RWPE1 (cell line): ENCODE measurements at places on chromosomes 13 and 19.

DNA sequence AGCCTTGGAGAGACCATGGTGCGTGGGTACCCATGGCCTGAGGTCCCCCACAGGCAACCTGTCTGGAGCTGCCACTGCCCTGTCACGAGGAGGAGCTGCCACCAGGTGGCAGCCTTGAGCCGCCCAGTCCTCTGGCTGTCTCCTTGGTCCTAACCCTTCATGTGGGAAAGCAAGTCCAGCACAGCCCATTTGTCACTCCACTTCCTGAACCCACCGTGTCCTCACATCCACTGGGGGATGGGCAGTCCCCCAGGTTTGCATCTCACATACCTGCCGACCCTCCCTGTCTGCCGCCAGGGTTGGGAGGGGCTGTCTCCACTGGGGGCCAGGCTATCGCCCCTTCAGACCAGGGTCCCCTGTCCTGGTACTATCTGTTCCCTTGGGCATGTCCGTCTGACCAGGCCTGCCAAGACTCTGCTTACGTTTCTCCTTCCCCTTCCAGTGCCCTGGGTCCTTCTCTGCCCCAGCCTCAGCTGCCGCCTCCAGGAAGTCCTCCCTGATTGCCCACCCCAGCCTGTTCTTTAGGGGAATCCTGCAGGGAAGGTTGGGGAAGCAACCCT, 4.5 kb downstream of the FAM174C start:
- DNase-seq, result peak; percentile 71

GRCh38 chr19:7506385-7507328, 9.2 kb upstream of the ZNF358 start:
- DNase-seq, result peak; percentile 84

- no peak for DNase-seq
Observed at GRCh38 chr13:107324416-107325204, 756.7 kb upstream of the ARGLU1 start.

- no peak for DNase-seq
Observed at GRCh38 chr19:31144075-31144870, 205.0 kb downstream of the TSHZ3 start.

- DNase-seq, result no peak
Observed at GRCh38 chr19:33405553-33406461, 32.3 kb downstream of the CEBPG start.

GRCh38 chr13:98989469-98990235, 11.8 kb upstream of the DOCK9 start:
- DNase-seq, result no peak

DNA sequence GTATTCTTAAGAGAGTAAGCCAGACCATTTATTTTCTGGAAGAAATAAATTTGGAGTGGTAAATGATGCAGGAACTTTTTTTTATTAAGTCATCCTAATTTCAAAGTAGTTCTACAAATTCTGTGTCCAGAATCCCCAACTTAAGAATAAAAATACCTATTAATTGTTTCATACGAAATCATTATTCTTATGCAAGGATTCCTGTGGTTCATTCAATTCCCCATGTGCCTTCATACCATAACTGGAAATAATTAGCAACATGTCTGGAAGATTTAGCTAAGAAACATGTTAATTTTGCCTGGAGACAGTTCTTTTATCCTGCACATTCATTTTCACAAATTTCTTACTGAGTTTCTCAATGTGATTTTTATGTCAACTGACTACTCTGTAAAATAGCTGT, 408.6 kb downstream of the PCDH9 start:
- no peak for DNase-seq

DNA sequence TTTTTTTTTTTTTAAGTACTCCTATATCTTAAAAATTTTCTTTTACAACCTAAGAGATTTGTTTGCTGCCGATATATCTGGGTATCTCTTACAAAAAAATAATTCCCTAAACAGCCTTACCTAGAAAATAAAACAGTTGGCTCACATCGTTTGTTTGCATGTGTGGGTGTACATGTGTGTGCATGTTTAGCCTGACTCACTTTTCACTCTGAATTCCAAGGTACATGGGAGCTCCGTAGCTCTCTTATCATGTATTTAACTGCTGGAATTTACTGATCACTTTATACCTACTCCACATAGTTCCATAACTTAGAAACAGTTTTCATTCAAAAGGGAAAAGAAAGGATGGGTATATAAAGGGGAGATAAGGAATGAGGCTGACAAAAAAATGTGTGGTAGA, 616.5 kb downstream of the GPC6 start:
- DNase-seq, result peak; percentile 2

- no peak for DNase-seq
Observed at GRCh38 chr13:76470991-76471390, 415.2 kb downstream of the KCTD12 start.

- no peak for DNase-seq
Observed at GRCh38 chr13:27193496-27193895, 21.9 kb upstream of the USP12 start.

DNA sequence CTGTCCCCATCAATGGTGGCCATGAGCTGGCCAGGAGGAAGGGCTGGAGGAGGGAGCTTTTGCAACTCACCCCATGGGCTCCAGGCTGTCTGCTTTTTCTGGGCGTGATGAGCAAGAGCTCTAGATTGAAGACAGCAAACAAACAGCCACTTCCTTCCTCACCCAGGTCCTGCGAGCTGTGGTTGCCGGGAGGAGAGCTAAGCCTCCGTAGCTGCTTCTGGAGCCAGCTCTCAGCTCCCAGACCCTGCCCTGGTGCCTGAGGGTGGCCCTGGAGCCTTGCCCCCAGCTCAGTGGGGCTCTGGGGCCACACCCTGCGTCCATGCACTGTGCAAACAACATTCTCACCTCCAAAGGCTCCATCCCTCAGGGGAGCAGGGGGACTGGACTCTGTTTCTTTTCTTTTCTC, 6.2 kb downstream of the MYO1F start:
- DNase-seq, result no peak

- peak; percentile 75 for DNase-seq
Observed at GRCh38 chr19:51688671-51689571, 4.2 kb upstream of the SPACA6 start.

DNA sequence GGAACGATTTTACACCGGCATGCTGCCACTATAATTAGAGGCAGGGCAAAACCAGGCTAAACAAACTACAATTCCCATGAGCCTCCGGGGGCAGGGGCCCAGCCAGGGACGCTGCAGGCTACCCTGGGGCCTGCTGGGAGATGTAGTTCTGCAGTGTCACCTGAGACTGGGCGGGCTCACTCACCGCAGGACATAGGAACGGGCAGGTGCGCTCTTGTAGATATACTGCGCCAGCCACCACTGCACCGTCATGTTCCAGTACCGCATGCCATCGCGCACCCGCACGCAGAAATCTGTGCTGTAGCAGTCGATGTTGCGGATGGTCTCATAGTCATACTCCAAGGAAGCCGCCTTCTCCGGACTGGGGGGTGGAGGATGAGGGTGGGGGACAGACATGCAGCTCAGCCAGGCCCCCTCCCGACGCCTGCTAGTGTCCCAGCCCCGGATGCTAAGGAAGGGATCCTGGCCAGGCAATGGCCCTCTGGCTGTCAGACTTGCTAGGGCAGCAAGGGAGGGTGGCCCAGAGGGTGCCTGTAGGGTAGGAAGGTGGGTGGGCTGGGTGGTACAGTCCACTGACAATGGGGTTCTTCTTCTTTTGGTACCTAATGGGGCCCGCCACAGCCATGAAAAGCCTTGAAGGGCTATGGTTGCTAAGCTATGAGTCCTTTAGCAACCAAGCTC, 5.8 kb upstream of the TMC4 start:
- DNase-seq, result no peak

GRCh38 chr19:13974073-13974472, 21.8 kb downstream of the DCAF15 start:
- DNase-seq, result peak; percentile 96

DNA sequence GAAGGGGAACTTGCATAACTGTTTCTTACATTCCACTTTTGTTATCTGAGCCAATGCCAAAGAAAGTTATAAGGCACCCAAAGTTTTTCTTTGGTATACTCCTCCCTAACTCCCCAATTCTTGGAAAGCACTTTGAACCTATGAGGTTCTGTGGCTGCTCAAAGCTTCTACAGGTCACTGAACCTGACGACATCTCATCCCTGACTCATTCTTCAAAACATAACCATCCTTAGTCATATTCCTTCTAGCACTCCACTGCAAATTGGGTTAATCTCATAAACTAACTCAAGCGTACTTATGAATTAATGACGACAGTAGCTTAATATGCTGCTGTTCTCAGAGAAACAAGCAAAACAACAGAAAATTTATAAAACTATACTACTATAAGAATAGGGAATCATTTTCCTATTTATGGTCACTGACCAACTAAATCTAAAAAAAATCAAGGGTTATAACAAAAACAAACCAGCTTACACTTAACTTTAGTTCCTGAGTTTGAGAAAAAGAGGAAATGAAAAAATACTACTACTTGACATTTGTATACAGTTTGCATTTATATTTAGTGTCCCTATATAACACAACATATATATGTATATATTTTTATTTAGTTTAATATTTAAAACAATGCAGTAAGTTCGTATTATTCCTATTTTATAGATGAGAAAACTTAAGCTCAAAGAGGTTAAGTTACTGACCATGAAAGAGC, 69.1 kb downstream of the CAB39L start:
- DNase-seq, result peak; percentile 59

GRCh38 chr19:341386-342127, 3.0 kb downstream of the MIER2 start:
- DNase-seq, result no peak

GRCh38 chr13:51844862-51845573, at the start of gene TMEM272:
TSS of gene TMEM272 (minus strand) at chr13:51845177. CDS start at chr13:51838530, 6,647 bp downstream.
- peak; percentile 62 for DNase-seq

GRCh38 chr13:27770809-27771208, 21.5 kb upstream of the GSX1 start:
- DNase-seq, result peak; percentile 53

DNA sequence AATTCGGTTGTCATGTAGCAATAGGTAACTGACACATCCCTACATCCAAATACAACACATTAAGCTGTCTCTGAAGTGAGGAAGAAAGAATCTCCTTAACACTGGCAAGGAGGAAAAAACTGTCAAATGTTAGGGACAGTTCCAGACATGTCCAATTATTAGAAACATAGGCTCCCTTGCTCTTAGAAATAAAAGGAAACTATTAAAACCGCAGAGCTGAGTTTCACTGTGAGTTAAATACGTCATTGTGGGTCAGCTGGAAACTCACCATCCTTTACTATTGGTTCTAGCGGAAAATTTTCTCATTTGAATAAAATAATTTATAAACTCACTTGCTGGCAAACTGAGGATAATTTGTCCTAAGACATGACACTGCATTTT, 40.7 kb downstream of the STARD13 start:
- no peak for DNase-seq

GRCh38 chr13:59801107-59801880, 362.4 kb downstream of the DIAPH3 start:
- DNase-seq, result no peak

DNA sequence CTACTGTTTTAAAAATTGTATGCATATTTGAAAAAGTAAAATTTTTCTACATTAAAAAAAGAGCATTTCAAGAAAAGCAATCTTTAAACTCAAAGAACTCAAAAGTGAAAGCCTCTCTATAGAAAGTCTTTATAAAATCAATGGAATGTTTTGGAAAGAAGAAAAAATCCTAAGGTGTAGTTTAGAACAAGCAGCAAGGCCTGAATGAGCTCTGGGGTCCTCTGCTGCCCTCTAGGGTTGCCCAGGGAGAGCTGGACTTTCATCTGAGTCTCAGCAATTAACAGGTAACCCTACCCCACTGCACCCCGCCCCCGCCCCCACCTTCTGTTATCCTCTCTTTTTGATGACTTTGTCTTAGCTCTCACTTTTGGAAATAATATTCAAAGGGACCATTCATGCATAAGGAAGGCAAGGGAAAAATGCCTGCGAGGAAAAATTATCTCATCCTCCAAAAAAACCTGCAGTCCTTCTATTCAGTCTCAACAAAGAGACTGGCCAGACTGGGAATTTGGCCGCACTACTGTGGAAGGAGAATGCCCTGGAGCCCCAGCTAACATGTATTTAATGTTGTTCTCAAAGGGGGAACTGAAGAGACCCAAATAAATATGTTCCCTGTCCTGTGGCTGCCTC, 24.1 kb downstream of the SLC25A30 start:
- DNase-seq, result peak; percentile 80

- no peak for DNase-seq
Observed at GRCh38 chr13:50650592-50651504, 192.6 kb downstream of the DLEU7 start.

GRCh38 chr19:10562609-10563008, 3.2 kb downstream of the KRI1 start:
- no peak for DNase-seq

- DNase-seq, result no peak
Observed at GRCh38 chr13:20336761-20337160, 104.6 kb upstream of the GJB6 start.

- DNase-seq, result no peak
Observed at GRCh38 chr13:69178000-69178399, 929.6 kb upstream of the ATXN8OS start.

DNA sequence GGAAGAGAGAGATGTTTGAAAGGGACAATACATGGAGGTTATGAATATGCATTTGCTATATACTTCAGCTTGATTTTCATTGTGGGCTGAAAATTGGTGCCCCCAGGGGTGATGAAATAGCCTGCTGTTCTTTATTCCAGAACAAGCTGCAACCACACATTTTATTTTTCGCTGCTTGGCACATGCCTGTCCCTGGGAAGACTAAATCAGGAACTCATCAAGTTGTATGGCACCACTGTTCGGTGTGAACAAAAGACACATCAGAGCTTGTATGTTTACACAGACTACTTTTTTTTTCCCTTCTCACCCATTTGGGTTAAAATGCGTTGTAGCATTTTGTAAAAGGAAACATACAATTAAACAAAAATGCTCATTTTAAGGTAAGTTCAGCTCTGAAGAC, 230.7 kb downstream of the NALCN start:
- no peak for DNase-seq

- peak; percentile 65 for DNase-seq
Observed at GRCh38 chr19:46975925-46976782, 43.5 kb upstream of the NPAS1 start.

DNA sequence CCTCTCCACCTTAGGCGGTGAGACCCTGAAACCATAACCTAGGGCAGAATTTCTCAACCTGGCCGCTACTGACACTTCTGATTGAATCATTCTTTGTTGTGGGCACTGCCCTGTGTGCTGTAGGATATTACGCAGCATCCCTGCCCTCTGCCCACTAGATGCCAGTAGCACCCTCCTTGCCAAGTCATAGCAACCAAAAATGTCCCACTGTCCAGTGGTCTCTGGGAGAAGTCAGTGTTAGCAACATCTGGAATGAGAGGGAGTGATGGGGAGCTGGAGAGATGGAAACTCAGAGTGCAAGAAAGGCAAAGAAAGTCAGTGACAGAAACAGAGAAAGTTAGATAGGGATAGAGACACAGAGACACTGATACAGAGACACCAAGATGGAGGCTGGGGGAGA, 13.6 kb downstream of the KLK4 start:
- DNase-seq, result no peak
